ENCODE measurements at places on chromosomes 13 and 19. TPM values are rescaled to one million over a fixed set of nuclear protein-coding genes. Genes with fewer than 3 reads are reported as not detected.
A peak's percentile ranks its signal among the peaks of the same experiment; 100 is the strongest.

GRCh38 chr13:99908140-99908803 lies 63.3 kb downstream of the ZIC5 start:
- no peak for DNase-seq

DNA sequence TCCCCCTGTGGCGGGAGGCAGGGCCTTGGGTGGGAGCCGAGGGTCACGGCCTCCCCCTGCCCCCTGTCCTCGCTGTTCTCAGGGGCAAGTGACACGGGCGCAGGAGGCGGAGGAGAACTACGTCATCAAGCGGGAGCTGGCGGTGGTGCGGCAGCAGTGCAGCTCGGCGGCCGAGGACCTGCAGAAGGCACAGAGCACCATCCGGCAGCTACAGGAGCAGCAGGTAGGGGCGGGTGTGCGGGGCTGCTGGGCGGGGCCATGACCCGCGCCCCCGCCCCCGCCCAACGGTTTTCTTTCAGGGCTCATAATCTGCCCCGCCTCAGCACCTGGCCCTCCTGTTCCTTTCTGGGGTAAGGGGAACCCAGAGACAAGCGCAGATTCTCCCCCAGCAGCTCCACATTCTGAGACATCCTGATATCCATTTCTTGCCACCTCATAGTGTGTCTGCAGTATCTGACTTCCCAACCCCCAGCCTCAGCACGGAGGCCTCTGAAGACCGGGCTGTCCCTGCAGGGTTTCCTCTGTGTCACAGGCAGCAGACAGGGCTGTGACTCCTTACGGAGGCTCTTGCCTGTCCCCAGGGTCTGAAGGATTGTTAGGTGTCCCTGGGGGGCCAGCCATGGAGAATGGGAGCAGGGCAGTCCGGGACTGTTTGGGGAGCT lies 15.9 kb downstream of the PRR36 start:
- no peak for DNase-seq

DNA sequence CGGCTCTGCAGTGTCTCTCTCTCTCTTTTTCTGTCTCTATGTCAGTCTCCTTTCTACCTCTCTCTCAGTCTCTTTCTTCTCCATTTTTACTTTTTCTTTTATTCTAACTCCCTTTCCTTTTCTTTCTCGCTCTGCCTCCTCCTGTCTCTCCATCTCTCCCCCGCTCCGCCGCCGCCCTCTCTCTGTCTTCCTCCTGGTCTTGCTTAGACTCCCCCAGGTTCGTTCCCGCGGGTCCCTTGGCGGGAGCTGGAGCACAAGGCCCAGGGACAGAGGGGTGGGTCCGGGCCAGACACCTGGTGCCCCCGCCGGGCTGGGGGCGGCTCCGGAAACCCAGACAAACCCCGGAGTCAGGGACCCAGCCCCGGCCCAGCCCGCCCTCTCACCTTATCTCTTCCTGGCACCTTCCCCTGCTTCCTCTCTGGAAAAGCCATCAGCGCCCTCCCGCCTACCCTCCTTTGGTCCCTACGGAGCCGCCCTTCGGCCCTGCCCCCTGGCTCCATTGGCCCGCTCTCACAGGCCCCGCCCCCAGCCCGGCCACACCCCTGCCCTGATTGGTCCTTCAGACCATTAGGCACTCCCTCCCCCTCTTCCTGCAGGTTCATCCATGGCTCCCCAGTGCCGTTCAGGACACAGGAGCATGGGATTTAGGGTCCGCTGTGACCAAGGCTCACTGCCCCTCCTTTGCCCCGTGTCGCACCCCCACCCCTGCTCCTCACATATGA lies 15.4 kb upstream of the NOP53 start:
- no peak for DNase-seq

- DNase-seq = no peak
These were observed 232.2 kb downstream of the DLEU7 start for GRCh38 chr13:50611117-50611781.

DNA sequence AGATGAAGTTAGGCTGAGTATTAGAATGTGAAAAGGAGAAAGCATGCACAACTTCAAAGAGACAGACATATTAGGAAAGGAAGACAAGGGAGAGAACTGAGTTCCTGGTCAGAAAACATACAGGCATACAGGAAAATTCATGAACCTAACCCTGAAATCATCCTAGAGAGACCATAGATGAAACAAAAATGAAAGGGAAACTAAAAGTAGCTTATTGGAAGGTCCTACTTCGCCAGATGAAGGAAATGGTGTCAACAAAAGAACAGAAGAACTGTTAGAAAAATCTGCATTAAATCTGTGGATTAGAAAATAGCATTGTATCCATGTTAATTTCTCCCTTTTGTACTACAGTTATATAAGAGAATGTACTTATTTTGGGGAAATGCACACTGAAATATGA lies 169.0 kb upstream of the UFM1 start:
- no peak for DNase-seq

DNA sequence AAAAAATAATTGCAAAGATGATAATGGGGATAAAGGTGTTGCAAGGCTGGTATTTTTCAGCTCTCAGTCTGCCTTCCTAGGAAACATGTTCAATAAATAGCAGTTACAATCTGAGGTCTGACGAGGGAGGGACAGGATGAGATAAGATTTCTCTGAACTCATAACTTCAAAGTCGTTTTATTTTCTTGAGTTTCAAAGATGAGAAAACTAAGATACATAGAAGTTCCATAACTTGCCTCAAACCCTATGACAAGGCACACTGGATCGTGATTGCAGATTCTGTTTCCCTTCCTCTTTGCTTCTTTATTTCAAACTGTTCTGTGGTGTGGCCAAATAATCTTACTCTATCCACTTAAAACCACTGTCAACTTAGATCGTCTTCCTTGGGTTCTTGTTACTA lies 327.2 kb downstream of the GPC5 start:
- no peak for DNase-seq

Gene GAPDHS
- total RNA-seq = not detected

Gene CLEC11A
- 6.0 TPM for total RNA-seq

Gene APOC1
- total RNA-seq = 1.9 TPM

Gene BEST2
- not detected for total RNA-seq

GRCh38 chr13:36353001-36353400 lies 6.8 kb upstream of the SPART start:
- no peak for DNase-seq

GRCh38 chr13:64087624-64088023 lies 2672.0 kb upstream of the PCDH20 start:
- DNase-seq = no peak

Gene CC2D1A
- 32.0 TPM for total RNA-seq

DNA sequence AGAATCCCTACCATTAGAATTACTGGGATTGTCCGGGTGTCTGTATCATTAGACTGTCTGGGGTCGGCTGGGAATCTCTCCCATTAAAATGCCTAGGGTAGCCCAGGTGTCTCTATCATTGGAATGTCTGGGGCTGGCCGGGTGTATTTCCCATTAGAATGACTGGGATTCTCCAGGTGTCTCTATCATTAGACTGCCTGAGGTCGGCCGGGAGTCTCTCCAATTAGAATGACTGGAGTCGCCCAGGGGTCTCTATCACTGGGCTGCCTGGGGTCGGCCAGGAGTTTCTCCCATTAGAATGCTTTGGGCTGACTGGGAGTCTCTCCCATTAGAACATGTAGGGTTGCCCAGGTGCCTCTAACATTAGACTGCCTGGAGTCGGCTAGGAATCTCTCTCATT lies 1560.7 kb downstream of the UQCRFS1 start:
- no peak for DNase-seq

GRCh38 chr13:24085662-24086061 lies 74.9 kb upstream of the SPATA13 start:
- DNase-seq = no peak

- peak; percentile 90 for DNase-seq
These were observed 79.8 kb upstream of the FLT1 start for GRCh38 chr13:28574617-28575142.

- DNase-seq = no peak
These were observed 3.9 kb downstream of the WIZ start for GRCh38 chr19:15445807-15446376.

DNA sequence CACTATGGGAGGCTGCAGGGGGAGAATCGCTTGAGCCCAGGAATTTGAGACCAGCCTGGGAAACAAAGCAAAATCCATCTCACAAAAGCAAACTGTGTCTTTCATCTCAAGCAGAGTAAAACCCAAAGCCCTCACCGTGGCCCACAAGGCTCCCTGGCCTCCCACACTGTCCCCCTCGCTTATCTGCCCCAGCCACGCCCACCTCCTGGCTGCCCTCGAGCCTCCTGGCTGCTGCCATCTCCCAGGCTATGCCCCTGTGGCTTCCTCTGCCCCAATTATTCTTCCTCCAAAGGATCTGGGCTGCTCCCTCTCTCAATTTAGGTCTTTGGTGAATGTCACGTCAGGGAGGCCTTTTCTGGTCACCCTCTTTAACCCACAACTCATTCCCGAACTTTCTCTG lies 3.6 kb downstream of the RABAC1 start:
- no peak for DNase-seq

DNA sequence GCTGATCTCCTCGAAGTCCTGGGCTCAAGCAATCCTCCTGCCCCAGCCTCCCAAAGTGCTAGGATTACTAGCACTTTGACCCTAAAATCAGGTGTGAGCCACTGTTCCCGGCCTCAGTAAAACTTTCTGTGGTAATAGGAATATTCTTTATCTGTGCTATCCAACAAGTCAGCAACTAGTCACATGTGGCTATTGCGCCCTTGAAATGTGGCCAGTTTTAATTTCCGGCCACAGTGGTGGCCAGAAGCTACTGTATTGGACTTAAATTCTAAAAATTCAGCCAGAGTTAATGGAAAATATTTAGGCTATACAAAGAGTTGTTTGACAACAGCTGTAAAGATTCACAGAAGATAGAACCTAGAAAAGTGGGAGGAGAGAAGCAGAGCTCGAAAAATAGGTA lies 30.0 kb downstream of the KEAP1 start:
- DNase-seq = no peak

DNA sequence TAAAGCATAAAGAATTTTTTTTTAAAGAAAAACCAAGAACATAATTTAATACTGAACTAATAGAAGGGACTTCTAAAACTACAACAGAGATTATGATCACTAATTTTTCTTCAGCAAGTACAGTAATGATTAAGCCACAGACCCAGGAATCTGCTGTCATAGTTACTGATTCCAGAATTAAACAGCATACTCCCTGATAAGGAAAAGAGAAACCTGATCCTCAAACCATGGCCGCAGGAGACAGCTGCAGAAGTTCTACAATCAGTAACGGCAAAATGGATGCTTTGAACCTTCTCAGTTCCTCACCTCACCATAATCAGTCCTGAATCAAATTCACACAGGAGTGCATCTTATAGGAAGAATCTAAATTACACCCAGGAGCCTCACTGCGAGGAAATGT lies 939.0 kb upstream of the SLITRK1 start:
- DNase-seq = no peak

GRCh38 chr13:30835442-30835841 lies 70.6 kb upstream of the MEDAG start:
- DNase-seq = no peak

DNA sequence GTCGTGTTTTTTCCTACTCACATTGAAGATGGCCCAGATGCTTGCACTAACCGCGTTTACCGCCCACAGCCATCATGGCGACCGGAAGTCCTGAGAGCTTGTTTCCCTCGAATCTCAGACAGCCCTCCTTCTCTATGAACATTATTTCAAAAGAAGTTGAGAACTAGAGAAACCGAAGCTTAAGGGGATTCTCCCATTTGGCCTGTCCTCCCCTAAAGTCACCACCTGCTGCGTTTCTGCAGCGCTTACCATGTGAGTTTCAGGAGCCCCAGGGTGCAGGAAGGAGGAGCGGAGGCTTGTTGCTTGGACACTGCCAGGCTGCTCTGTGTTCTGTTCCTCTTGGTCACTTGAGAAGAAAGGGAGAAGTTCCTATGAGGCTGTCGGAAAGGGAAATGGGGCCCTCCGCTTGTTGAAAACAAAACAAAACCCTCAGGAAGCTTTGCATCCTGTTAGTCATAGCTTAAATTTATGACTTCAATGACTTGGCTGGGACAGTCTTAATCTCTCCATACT lies 6.2 kb downstream of the CARD8 start:
- DNase-seq = no peak

Gene HCST
- total RNA-seq = not detected

GRCh38 chr19:3774621-3775373 lies 2.8 kb upstream of the RAX2 start:
- DNase-seq = no peak

DNA sequence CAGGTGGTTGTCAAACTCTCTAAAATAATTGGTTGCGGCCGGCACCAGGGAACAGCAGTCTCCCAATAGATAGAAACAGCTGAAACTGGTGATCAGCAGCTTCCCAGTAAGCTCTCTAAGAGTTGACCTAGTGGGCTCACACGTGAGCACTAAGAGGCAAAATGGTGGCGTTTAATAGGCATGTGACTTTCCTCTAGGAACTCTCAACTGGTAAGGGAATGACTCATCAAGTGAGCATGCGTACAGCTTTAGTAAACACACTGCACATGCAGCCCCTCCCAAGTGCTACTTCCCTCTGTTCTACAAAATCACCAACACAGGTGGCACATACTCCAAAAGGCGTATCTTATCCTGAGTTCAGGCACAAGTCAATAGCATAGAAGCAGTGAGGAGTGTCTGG lies 41.7 kb downstream of the TNFSF11 start:
- no peak for DNase-seq

GRCh38 chr19:51552608-51552995 lies 18.5 kb upstream of the ZNF175 start:
- DNase-seq = no peak

GRCh38 chr19:10078329-10078728 lies 7.8 kb upstream of the SHFL start:
- DNase-seq = no peak

GRCh38 chr19:51108805-51109146 lies 567 bp upstream of the CTU1 start:
- no peak for DNase-seq

DNA sequence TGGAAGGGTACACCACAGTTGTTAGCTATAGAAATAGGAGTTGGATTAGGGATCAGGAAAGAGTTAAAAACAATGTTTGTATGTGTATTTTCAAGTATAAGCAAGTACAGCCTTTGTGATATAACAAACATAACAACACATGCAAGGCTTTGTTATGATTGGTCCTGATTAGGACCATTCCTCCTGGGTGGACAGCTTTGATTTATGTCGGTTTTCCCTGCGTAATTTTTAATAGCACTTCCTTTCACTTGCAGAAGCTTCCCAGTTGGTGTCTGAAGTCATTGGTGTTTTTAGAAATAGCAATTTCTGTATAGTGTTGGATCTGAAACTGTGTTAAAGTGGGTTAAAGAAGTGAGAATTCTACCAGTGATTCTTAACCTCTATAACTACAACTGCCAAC lies 10.0 kb downstream of the FNDC3A start:
- DNase-seq = no peak

- no peak for DNase-seq
These were observed 8.0 kb upstream of the ZNF443 start for GRCh38 chr19:12448808-12449207.

Gene PPM1N
- total RNA-seq = 0.48 TPM

- DNase-seq = peak; percentile 28
These were observed 40.6 kb upstream of the DGKH start for GRCh38 chr13:42007844-42008243.

Gene RNF17
- 0.34 TPM for total RNA-seq

GRCh38 chr13:114261328-114261965 lies 20.0 kb upstream of the UPF3A start:
- no peak for DNase-seq

DNA sequence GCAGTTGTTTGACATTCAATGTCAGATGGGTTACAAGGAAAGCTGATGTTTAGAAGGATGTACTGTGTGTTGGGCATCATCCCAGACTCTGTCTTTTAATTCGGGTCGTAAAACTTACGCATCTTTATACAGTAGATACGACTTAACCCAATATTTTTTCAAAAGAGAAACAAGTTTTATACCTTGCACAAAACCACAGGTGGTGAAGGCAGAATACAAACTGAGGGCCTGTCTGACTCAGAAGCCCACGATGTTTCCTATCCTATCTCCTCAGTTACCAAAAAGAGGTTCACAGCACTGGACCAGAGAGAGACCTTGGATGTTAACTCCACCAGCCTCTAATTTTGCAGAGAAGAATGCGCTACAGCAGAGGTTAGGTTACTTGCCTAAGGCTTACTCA lies 477.0 kb downstream of the FOXO1 start:
- DNase-seq = no peak

Data from kidney epithelial cell (primary cell).